ENCODE measurements at places on chromosomes 7 and 10.
A peak's percentile ranks its signal among the peaks of the same experiment; 100 is the strongest.

GRCh38 chr7:97021747-97022490, 2.7 kb downstream of the DLX5 start:
- DNase-seq: no peak

DNA sequence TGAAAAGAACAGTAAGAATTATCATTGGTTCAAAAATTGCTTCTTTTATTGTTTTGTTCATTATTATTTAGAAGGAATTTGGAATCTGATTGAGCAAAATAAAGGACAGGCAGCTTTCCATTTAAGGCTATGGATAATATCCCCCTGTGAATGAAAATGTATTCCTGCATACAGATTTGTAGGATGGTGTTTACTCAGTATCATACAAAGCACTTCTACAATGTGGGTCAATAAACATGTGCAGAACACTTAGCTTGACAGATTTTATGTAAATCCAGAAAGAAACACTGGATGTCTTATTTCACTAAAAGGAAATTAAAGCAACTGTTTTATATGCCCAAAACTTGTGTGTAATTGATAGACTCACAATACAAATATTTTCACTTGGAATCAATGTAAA, 189.7 kb downstream of the THSD7A start:
- DNase-seq: no peak

GRCh38 chr7:80182630-80183276, 48.1 kb downstream of the GNAI1 start:
- no peak for DNase-seq

GRCh38 chr10:119297207-119297968, 90.0 kb downstream of the GRK5 start:
- DNase-seq: no peak

DNA sequence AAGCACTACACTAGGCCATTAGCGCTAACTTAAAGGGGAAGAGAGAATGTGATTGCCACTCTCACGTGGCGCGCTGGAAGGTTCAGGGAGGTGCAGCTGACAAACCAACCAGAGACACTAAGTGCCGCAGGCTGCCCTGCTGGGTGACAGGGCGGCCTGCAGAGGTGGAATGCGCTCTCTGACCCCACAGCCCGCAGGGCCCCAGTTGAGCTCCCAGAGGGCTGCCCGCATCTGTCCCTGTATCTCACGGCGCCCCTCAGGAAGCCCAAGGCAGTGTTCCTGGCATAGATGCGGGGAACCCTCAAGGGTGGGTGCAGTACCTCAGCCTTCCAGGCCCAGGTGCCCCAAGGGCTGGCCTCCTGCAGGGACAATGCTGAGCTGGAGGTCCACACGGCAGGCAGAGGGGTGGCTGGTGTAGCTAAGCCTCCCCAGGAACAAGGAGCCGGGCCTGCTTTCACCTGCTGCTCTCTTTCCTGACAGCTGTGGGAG, 66.6 kb downstream of the CALML3 start:
- DNase-seq: no peak

- no peak for DNase-seq
Measured at GRCh38 chr7:90726120-90726519, 130.0 kb downstream of the CDK14 start.

GRCh38 chr7:133649593-133649992, 396.7 kb downstream of the EXOC4 start:
- no peak for DNase-seq

DNA sequence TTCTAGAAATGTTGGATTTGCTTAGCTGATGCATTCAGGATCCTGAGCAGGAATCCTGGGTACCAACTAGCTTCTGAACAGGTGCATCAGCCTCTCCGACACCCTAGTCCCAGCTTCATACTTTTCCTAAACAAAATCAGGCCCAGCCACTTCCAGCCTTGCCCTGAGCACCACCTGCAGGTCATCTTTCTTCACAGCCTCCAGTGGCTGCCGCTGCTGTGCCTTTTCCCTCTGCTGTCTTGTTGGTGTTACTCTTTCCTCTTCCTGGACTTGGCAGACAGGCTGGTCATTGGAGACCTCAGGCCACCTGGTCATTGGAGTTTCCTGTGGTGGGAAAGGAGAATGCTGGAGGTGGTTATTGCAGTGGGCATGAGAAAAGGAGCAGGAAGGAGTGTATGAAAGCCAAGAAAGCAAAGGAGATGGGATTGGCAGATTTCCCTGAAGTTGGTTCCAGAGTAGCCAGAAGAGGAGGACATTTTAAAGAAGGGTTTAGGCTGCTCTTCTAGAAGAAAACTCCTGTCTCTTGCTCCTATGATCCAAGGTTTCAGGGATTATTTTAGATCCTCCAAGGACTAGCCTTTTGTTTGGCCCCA, 48.2 kb upstream of the NFKB2 start:
- DNase-seq: no peak

GRCh38 chr7:70237831-70238575, 639.7 kb downstream of the AUTS2 start:
- DNase-seq: peak; percentile 11

- no peak for DNase-seq
Measured at GRCh38 chr7:1459920-1460820, 900 bp upstream of the MICALL2 start.

DNA sequence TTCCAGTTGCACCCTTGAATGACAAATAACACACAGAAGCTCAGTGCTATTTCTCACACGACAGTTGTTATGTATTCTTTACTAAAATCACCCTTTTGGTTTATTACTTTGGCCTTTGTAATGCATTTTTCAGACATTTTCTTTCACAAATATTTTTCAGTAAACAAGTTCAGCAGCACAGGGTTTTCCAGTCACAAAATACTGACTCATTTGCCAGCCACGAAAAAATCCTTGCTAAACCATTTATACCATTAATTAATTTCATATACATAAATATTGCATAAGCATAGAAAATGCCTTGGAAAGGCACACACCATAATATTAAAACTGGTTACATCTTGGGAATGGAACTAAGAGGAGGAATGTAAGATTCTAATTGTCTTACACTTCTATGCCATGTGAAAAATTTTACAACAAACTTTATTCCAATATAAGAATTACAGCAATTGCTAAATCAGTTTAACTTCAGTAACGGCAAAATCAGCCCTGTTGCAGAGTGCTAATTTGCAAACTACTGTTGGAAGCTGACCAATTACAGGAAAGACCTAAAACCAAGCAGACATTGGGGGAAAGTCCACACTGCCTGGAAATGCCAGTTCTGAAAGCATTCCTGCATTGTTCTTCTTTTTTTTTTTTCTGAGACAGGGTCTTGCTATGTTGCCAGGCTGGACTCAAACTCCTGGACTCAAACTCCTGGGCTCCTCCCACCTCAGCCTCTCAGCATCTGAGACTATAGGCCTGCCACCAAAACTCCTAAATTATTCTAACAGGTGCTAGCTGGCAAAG, 31.6 kb upstream of the PBLD start:
- DNase-seq: no peak

DNA sequence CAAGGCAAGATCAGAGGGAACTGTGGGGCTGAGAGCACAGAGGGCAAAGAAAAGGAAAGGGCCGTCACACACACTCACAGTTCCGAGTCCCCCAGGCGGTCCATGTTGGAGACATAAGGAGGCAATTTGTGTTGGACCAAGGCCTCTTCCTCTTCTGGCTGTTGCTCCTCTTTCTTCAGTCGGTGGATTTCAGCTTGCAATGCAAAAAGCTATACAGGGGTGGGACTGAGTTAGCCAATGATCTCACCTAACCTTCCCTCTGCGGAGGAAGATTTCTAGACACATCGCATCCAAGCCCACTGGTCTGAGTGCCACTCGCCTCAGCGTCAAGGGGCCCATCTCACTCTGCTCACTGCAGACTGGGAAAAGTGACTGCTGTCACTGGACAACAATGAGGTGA, 5.5 kb downstream of the WDR91 start:
- DNase-seq: no peak

DNA sequence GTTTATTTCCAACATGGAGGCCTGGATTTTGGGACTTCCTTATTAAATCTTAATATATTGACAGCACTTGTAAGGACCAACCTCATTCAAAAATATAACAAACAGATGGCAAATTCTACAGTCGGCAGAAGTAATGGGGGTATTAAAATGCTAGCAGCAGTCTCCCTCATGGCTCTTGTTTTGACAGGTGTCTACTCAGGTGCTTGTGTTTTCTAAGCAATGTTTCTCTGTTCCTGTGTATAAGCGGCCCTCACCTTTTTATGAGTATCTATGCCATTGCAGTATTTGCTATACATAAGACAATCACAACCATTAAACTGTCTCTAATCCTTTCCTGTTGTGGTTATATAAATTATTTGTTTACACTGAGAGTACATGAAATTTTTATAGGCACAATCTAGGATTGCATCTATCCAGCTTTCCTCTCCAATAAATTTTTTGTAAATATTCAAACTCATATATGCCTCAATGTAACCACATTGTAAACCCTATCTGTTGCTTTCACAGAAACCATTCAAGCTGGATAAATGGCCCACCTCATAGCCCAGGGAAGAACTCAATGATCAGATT, 65.4 kb upstream of the LRRTM3 start:
- DNase-seq: no peak

GRCh38 chr7:107889992-107890391, 991 bp upstream of the DLD start:
- DNase-seq: no peak

- no peak for DNase-seq
Measured at GRCh38 chr7:74480861-74481417, 27.2 kb downstream of the GTF2IRD1 start.

DNA sequence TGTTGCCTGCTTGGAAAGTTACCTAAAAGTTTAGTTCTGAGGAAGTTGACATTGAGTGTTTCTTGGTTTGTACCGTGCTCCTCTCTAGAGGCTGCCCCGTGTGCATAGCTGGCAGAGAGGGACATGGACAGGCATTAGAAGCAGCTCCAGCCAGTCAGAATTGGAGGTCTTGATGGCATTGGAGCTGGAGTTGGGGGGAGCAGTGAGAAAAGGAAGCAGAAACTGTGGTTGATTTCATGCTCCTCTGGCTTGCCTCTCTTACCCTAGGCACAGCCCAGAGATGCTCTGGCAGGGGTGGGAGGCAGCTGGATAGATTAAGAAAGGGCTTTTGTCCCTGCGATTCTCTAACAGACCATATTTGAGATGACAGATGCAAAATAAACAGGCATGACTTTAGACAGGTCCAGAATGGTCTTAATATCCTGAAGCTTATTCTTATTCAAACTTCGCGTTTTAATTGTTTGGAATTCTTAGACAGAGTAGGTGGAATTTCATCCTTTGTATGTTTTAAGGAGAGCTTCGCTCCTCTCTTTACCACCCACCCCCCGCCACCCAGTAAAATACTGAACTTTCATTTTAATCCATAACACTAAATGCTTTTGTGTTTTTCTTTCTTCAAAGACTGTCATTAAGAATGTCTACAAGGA, 73.5 kb upstream of the GLCCI1 start:
- no peak for DNase-seq

DNA sequence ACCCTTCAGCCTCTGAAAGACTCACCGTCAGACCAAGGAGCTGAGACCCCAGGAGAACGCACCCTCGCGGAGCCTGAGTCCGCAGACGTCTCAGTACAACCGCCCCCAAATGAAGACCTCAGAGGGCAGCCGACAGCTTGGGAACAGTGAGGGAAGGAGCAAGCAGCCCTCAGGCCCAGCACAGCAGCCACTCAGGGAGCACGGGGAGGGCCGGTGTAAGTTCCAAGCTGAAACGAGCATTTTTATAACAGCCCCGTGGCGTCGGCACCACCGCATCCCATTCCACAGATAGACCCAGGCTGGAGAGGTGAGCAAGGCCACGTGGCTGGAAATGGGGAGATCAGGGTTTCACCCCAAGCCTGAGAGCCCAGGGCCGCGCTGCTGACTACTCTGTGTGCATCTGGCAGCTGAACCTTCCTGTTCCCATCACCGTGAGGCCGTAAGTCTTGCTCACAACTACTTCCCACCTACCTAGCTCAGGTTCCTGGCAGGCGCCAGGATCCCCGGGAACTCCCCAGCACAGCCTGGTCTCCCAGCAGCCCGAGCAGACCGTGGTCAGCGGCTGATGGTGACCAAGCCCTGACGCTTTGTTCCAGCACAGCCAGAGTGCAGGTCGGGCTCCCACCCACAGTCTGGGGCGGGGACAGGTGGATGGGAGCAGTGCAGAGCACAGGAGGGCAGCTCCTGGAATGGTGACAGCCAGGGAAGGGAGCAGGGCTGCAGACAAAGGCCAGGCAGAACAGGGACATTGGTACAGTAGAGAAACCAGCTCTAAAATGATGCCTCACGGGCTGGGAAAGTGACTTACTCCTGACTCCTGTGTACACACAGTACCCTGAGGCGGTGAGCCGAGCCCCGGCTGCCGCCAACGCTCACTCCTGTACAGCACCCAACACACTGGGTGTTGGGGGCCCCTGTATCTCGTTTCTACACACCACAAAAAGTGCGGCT, 6.1 kb upstream of the NOM1 start:
- DNase-seq: no peak

- DNase-seq: no peak
Measured at GRCh38 chr7:79714081-79714480, 260.6 kb upstream of the MAGI2 start.

DNA sequence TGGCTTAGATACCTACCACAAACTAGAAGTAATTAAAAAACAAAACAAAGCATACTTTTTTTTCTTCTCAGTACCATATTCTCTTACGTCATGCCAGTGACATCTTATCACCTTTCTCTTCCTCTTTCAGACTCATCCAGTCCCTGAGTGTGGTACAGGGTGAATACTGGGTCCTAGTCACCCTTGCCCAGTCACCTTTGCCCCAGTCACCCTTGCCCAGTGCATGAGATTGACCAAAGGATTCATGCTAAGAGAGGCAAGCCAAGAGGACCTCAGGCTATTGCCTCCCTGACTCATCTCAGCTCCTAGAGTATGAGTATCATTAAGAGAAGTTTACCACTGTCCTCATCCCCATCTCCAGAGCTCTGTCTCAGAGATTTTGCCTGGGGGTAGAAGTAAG, 10.0 kb upstream of the TSPAN12 start:
- no peak for DNase-seq

DNA sequence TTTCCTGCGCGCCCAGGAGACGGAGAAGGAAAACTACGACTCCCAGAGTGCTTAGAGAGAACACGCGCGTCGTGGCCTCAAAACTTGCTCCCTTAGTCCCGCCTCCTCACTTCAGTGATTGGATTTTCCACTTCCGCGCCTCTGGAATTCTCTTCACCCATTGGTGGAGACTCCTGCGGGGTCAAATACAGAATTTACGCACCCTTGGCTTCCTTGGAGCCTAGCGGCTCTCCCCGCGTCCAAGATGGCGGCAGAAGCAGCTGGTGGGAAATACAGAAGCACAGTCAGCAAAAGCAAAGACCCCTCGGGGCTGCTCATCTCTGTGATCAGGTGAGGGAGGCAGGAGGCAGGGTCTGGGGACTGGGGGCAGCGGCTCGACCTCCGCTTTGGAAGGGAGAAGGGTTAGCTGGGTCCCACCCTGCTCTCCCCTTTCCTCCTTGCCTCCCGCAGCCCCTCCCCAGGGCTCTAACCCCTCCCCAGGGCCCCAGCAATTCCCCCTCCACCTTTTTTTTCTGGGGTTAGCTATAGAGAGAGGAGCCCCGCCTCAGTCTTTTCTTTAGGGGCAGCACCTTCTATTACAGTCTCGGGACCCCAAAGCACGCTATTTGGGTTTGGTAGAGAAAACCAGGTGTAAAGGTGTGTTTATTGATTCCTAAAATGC, at the start of gene EXOC4:
Gene EXOC4, plus strand, starts transcription at position 221 of the 661 bp plus-strand sequence.
- DNase-seq: peak; percentile 95

Measured in CD4-positive, alpha-beta T cell treated with Interferon gamma for 1 hour (primary cell).